ENCODE measurements at places on chromosomes 13 and 19. TPM values are rescaled to one million over a fixed set of nuclear protein-coding genes. Genes with fewer than 3 reads are reported as not detected.

GRCh38 chr19:17086120-17086519 is 10.5 kb downstream of the MYO9B start:
- DNase-seq = no peak

GRCh38 chr13:91174886-91175501 is 172.5 kb upstream of the MIR17HG start:
- no peak for DNase-seq

GRCh38 chr13:43751624-43752023 is 35.1 kb downstream of the ENOX1 start:
- no peak for DNase-seq

DNA sequence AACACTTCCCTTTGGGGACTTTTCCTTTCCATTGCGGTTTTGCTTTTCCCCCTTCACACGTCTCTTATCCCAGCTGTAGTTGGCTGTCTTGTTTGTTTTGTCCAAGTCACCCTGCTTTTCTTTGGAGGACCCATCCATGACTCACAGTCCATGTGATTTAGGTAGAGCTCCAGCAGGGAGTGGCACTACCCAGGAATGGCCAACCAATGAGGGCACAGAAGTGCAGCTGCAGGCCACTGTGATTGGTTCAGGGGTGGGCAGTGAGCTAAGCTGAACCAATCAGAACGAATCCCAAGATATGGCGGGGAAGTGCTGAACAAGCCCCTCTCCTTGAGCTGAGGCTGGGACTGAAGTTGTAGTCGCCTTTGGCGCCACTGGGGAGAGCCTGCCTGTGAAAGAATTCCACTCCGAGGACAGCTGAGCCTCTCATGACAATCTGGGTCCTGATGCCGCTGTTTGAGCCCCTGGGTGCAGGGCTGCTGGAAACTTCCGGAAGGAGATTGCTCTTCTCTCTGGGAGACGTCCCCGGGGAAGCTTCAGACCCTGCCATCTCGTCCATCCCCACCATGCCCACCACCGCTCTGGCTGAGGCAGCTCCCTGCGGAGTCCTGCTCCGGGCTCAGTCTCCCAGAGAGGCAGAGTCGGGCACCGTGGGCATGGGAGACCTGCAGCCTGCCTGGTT is 62.9 kb upstream of the URI1 start:
- DNase-seq = no peak

DNA sequence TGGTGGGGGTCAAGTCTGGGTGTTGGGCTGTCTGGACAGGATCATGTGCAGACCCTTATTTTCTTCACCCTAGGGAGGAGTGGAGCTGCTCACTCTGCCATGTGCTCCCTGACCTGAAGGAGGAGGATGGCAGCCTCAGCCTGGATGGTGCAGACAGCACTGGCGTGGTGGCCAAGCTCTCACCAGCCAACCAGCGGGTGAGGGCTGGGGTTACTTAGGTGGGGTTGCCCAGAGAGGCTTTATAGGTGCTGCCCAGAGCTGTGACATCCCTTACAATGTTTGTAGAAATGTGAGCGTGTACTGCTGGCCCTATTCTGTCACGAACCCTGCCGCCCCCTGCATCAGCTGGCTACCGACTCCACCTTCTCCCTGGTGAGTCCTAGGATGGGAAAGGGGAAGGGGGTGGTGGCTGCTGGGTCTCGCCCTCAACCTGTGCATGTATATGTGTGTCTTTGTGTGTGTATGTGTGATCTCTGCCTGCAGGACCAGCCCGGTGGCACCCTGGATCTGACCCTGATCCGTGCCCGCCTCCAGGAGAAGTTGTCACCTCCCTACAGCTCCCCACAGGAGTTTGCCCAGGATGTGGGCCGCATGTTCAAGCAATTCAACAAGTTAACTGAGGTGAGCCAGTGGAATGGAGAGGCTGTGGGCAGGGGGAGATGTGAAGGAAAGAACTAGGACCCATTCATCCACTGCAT is 5.1 kb downstream of the CHMP2A start:
- DNase-seq = no peak

DNA sequence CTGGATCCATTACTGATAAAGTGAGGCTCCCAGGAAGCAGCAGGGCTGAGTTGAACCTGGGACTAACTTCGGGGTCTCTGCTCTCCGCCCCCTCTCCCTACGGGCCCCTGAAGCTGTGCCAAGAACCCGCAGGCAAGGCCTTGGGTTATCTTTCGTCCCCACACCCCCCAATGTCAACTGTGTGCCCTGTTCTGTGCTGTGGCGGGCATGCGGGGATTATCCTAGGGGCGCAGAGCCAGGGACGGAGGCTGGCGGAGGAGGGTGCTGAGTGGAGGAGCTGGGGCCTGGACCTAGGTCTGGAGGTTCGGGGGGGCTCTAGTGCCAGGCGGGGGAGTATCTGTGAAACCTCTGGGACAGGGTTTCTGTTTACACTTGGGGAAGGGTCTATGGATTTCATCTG is 26.4 kb downstream of the RFX1 start:
- no peak for DNase-seq

ZNF836 gene
- polyA plus RNA-seq = 23.9 TPM

Measured in left renal cortex interstitium (tissue), 4 donors.